Foreskin melanocyte (primary cell): ENCODE measurements at places on chromosomes 4 and X.

- no peak for DNase-seq
These were observed 37.5 kb downstream of the CBR4 start for GRCh38 chr4:168972596-168972995.

- DNase-seq: no peak
These were observed 123.2 kb upstream of the SCML1 start for GRCh38 chrX:17613979-17614588.

- DNase-seq: no peak
These were observed 34.8 kb downstream of the FHIP1A start for GRCh38 chr4:151443752-151444151.

DNA sequence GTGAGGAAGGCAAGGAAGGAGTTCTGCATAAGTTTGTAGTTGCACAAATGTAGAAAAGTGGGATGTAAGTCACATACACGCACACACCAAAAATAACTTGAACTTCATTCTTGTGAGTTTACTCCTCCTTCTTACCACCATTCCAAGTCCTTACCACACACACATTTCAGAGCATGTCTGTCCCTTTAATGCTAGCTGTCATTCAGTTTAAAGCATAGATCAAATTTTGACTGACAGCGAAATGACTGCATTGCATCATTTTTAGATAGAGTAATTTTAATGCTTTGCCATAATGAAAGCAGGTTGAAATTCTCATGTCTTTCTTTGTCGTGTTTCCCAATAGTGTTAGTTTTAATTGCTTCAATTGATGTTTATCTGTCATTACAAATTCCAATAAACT is 629.6 kb upstream of the HTR2C start:
- DNase-seq: no peak

DNA sequence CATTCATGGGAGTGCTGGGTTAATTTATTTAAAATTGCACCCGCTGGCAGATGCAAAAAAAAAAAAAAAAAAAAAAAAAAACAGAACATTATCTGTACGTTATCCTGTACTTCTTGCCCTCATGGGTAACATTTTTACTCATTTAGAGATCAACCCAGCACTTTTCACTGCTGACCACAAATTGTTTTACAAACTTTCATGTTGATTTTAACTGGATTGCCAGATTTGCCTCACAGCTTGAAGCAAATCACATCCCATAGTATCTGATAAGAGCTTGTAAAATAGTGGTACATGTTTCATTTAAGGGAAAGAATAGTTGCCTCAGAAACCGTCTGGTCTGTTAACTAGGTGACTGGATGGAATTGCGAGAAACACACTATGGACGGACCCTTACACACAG is 640.8 kb downstream of the TRIML1 start:
- no peak for DNase-seq

DNA sequence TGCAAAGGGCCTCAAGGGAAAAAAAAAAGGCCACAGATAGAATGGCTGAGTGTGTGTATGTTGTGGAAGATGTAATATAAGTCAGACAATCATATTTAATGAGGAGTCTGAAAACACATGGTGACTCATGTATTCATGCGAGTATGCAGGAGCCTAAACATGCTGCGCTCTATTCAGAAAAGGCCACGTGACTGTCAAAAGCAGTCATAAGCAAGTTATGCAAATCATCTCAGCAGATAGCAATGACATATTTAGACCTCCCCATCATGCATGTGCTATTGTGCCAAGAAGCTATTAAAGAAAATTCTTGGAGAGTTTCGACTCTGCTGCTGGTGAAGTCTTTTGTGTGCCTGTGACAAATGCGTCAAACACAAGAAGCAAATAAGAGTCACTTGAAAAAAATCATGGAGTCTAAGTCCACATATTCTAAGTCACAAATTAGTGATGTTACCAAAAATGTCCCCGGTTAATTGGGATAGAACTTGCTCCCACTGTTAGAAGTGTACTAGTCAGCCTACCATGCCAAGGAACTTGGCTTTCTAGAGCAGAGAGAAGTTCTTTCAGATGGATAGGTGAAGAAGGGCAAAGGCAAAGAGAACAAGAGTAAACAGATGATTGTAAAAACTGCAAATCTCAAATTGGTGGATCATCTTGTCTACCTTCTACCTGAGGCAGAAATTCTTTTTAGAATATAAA is 5.0 kb downstream of the LNX1 start:
- peak; percentile 73 for DNase-seq

GRCh38 chrX:2526390-2526789 is 25.6 kb upstream of the DHRSX start:
- DNase-seq: no peak

GRCh38 chr4:113849771-113850170 is 88.2 kb upstream of the CAMK2D start:
- DNase-seq: no peak

GRCh38 chr4:168131196-168131595 is 38.9 kb downstream of the ANXA10 start:
- DNase-seq: no peak

DNA sequence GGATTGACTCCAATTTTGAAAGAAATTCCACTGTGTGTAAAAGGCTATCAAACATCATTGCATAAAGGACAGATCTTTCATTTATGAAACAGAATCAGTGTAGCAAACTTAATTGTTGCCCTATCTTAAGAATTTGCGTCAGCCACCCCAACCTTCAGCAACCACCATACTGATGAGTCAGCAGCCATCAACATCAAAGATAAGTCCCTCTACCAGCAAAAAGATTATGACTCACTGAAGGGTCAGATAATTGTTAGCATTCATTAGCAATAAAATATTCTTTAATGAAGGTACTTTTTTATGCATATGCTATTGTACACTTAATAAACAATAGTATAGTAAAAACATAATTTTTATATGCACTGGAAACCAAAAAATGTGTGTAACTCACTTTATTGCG is 15.8 kb upstream of the GRSF1 start:
- no peak for DNase-seq

DNA sequence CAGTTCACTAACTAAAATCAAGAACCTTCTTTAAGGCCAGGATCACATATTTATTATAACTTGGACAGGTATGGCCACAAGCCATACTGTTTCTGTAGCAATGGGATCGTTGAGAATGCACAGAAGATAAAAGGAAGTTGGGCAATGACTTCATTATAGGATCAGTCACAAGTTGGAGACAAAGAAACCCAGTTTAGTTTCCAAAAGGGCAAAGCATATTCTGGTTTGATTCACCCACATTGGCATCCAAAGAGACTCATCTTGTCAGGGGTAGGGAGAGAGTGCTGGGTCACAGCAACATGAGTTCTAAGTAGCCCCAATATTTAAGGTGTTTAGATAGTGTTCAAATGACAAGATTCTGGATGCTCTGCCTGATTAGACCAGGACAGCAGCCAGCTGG is 317.1 kb upstream of the GALNT7 start:
- DNase-seq: peak; percentile 65

GRCh38 chrX:154373340-154374306 is 811 bp downstream of the FLNA start:
- peak; percentile 75 for DNase-seq

GRCh38 chr4:109398928-109399327 is 34.7 kb upstream of the SEC24B start:
- no peak for DNase-seq

DNA sequence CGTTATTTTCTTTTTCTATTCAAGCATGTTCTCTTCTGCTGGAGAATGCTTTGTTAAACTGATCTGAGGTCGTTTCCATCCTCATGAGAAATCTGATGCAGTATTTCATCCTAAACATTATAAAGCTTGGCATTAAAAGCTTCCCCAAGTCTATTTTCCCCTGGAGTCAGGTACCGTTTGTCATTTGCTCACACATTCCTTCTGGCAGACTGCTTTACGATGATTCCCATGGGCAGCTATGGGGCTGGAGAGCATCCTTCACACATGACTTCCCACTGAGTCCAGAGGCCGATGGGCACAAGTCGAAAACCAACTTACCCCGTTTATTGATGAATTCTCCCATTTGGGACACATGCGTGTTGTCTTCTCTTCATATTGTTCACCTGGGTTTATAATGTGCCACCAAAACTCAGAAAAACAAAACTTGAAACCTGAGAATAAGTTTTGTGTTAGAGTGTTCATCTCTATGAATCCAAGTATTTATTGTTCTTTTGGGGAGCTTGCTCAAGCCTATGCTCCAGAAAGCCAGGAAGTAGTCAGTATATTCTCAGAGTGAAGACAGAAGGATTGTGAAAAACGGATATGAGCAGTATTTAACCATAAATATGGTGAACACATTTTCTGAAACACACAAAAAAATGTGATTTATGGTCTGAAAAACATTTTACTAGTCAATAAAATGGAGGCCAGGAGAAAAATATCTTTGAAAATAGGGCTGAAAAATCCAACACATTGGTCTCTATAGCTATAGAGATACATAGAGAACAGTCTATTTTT is 298.8 kb upstream of the NOCT start:
- no peak for DNase-seq

DNA sequence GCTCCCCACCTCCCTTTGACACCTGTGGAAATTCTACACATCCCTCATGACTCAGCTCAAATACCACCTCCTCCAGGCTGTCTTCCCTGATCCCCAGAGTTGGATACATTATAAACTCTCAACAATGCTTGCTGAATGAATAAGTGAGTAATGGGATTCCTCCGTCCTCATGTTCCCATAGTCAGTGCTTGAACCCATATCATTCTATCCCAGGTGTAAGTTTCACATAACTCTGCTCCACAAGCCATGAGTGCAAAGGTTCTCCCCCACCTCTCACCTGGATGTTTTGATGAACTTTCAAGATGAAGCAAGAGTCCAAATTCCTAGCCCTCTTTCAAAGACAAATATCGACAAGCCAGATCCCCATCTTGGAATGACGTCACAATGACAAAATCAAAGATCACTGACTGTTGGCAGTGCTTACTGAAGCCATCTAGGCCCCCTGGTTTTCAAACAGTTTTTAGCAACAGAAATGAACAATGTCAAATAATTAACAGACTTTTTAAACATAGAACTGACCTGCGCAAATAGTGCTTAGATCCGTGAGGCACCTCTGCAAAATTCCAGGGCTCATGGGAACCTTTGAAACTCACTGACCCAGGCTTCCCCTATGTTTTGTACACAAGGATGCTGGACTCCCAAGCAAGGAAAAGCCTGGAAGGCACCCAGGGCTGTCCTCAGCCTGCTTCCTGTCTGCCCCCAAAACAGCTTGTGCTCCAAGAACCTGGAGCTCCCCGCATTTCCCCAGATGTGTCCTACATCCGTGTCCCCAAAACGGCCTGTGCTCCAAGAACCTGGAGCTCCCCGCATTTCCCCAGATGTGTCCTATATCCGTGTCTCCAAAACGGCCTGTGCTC is 4.0 kb downstream of the SLC2A9 start:
- DNase-seq: no peak

- no peak for DNase-seq
These were observed 8.4 kb downstream of the APBB2 start for GRCh38 chr4:41205854-41206460.

- DNase-seq: no peak
These were observed 932.0 kb upstream of the IGFBP7 start for GRCh38 chr4:58042176-58042575.

GRCh38 chr4:44848466-44848865 is 122.1 kb upstream of the GNPDA2 start:
- DNase-seq: no peak

DNA sequence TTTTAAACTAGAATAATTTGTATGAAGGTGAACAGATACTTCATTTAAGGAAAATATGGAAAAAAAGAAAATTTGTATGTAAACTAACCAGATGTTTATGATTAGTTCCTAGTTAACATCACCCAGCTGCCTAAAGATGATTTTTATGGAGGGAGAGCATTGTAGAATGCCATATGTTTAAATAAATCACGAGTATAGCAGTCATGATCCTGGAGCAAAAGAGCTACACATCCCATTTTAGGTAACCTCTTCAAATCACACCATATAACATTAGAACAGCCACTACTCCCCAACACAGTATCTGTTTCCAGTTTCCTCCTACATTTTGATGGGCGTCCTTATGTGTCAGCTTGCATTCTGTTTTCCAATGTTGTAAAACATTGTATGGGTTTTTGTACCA is 571.9 kb upstream of the FAM241A start:
- DNase-seq: no peak

GRCh38 chrX:153821066-153821465 is 9.3 kb downstream of the PDZD4 start:
- DNase-seq: no peak

GRCh38 chrX:47218920-47219815 is 687 bp downstream of the CDK16 start:
- DNase-seq: no peak

DNA sequence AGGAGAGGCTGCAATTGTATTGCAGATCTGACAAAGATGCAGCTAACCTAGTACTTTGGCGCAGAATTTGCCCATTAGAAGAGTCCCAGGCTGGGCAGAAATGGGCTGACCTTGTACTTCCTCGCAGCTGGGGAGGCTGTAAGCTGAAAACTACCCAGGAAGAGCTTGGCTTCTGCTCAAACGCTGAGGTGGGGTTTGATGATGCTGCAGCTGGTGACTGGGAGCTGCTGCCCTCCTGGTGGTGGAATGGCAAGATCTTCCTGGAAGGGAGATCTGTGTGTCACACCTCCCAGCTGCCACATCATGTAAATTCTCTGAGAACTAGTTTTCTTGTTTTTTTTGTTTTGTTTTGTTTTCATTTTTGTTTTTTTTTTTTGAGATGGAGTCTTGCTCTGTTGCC is 17.4 kb downstream of the CCNG2 start:
- DNase-seq: no peak

GRCh38 chr4:137125011-137125410 is 407.3 kb downstream of the PCDH18 start:
- no peak for DNase-seq

DNA sequence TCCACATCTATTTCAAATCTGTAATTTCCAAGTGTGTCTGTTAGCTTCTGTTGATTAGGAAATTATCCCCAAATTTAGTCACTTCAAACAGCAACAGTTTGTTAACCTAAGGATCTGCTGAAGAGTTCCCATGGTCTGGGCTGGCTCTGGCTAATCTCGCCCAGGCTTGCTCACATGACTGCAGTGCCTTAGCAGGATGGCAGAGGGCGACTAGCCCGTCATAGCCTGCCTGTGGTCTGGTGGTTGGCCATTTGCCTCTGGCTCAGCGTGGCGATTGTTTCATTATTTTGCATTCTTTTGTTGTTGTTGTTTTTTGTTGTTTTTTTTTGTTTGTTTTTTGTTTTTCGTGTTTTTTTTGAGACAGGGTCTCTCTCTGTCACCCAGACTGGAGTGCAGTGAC is 264.0 kb downstream of the TRIML1 start:
- no peak for DNase-seq

- peak; percentile 83 for DNase-seq
These were observed 48.8 kb downstream of the AFAP1 start for GRCh38 chr4:7890635-7891393.

- no peak for DNase-seq
These were observed 29.3 kb upstream of the SCOC start for GRCh38 chr4:140344101-140344500.

- DNase-seq: no peak
These were observed 308.5 kb downstream of the ARHGAP24 start for GRCh38 chr4:85783483-85783882.

- DNase-seq: no peak
These were observed at the start of gene TXK for GRCh38 chr4:48134081-48134480. TXK (minus strand) TSS chr4:48134250; CDS start chr4:48134170, 80 bp downstream.

GRCh38 chr4:39023059-39023458 is 9.2 kb downstream of the TMEM156 start:
- DNase-seq: no peak

GRCh38 chrX:122567911-122568310 is 616.2 kb upstream of the GRIA3 start:
- DNase-seq: no peak
